ENCODE measurements at places on chromosomes 5 and 9.

DNA sequence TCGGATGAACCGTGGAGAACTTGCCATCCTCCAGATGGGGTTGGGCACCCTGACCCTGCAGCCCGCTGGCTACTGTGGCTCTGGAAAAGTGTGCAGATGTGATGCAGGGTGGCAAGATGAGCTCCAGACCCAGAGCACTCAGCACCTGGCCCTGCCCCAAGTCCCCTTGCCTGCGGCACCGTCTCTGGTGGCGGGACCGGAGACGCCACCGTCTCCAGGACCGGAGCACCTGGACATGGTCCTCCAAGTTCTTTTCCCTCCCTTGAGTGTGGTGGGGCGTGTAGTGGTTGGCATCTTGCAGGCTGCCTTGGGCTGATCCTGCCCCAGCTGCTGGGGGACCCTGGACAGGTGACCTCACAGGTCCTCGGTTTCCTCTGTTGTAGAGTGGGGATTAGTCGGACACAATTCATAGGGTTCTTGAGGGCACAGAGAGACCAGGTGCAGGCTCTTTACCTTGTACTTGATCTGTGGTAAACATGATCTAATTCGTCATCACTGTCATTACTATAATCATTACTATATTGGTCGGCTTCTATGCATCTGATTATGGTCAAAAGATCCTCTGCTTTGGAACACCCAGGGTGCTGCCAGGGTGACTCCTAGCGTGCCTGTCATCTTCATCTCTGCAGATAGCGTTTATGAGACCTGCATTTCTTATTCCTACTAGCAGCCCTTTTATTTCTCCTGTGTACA lies 83.5 kb downstream of the COL5A1 start:
- no peak for DNase-seq

DNA sequence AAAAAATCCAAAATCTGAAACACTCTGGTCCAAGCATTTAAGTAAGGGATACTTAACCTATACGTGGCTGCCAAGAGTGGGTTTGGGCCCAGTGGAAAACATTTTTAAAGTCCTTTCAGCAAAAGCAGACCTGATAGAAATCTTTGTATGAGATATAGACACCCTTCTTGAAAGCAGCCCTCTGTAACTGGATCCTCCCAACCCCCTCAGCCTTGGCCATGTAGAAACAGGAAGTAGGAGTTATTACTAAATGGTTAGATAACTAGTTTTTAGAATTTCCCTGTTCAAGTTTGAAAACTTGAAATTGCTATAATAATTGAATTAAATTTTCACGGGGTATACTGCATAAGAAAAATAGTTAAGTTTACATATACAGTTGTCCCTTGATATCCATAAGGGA lies 111.3 kb upstream of the PCA3 start:
- no peak for DNase-seq

- no peak for DNase-seq
These were observed 82.8 kb downstream of the CRB2 start for GRCh38 chr9:123438821-123439220.

- DNase-seq: no peak
These were observed 2.2 kb upstream of the PBX3 start for GRCh38 chr9:125745018-125745417.

DNA sequence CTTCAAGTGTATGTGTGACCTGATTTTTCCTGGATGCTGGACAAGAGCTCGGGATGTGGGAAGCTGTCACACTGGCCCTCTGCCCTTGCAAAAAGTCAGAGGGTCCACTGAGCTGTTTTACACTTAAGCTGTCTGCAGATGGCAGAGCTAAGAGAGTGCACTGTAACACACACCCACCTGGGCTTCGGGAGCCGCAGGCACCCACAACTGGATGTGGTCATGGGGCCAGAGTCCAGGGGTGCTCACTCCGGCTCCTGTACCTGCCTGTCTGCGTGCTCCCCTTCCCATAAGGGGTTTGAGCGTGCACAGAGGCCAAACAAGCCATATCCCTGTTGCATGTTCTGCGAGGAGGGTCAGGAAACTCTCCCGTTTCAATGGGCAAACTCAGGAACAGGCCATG lies 82.5 kb downstream of the LRRC70 start:
- DNase-seq: no peak

DNA sequence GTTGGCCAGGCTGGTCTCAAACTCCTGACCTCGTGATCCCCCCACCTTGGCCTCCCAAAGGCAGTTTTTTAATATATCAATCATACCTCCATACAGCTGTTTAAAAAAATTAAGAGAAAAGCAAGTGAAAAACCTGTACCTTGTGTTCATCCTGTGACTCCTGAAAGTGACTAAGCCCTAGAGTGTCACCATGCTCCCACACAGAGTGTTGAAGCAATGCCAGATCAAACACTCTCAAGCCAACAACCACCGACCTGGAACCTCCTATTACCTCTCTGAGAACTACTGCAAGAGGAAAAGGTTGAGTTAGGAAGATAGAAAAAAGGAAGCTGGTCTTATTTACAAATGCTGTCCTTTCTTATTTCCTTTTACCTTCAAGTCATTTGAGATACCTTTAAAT lies 123.5 kb downstream of the RASEF start:
- DNase-seq: no peak

DNA sequence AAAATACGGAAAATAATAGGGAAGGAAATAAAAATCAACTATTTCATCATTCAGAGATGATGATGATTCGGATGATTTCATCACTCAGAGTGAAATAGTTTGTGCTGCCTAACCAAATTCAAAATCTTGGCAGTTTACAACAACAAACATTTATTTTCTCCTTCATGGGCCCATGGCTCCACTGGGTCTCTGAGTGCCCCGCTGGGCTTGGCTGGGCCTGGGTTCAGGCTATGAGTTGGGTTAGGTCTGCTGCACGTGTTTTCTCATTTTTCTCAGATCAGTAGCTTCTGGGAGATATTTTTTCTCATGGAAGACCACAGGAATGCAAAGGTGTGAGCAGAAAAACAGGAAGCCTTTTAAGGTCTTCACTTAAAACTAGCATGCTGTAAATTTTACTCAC lies 24.0 kb upstream of the F2RL1 start:
- no peak for DNase-seq

- DNase-seq: no peak
These were observed 5.0 kb downstream of the IL7R start for GRCh38 chr5:35861718-35862117.

- DNase-seq: no peak
These were observed 20.5 kb downstream of the MAST4 start for GRCh38 chr5:66616520-66617225.
